Urinary bladder (tissue), 4 donors: ENCODE measurements at places on chromosomes 13 and 19. TPM values are rescaled to one million over a fixed set of nuclear protein-coding genes. Genes with fewer than 3 reads are reported as not detected.

ZNF773 gene
- 7.1 TPM for polyA plus RNA-seq

KL gene
- polyA plus RNA-seq = 4.1 TPM

CEACAM4 gene
- 1.6 TPM for polyA plus RNA-seq

UBAC2 gene
- polyA plus RNA-seq = 53.1 TPM

NCAN gene
- not detected for polyA plus RNA-seq

CGB8 gene
- polyA plus RNA-seq = not detected

MAP3K10 gene
- polyA plus RNA-seq = 11.9 TPM

FGF22 gene
- polyA plus RNA-seq = 1.6 TPM
